ENCODE measurements at places on chromosomes 16 and 17.
A peak's percentile ranks its signal among the peaks of the same experiment; 100 is the strongest.

- no peak for DNase-seq
Observed at GRCh38 chr16:19173059-19173458, 5.0 kb downstream of the SYT17 start.

DNA sequence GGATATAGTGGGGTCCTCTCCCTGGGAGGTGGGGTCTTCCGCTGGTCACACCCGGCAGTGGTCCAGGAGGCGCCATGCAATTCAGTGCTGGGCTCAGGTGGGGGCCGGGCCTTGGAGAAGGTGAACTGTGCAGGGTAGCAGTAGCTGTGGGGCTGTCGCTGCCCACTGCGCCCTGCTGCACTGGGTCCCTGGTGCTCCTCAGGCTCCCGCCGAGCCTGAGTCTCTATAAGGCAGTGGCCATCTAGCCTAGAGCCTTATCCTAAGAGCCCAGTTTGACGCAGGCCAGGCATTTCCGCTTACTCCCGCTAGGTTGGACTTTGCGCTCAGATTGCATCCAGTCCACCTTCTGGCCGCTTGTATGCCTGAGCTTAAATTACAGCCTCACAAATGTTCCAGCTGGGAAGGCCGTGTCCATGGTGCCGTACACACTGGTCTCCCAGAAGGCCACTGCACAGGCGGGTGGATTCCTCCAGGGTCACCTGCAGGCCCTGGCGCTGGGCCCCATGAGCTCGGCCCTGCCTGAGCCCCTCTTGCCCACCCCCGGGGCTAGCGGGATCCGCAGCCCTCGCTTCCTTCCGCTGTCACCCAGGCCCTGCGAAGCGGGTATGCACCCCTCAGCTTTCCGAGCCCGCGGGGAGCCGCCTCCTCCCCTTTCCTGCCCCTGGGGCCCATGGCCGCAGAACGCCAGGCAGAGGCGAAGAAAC, 1762.2 kb downstream of the TP53TG3F start:
- DNase-seq, result no peak

GRCh38 chr16:2962334-2963073, 1.6 kb upstream of the KREMEN2 start:
- no peak for DNase-seq

GRCh38 chr17:7219812-7220592, at the start of the genes ACADVL and DLG4:
Gene ACADVL (plus strand): TSS chr17:7219938. CDS start chr17:7219985, 47 bp downstream.
Gene DLG4 (minus strand): TSS chr17:7219836.
- DNase-seq, result peak; percentile 54

DNA sequence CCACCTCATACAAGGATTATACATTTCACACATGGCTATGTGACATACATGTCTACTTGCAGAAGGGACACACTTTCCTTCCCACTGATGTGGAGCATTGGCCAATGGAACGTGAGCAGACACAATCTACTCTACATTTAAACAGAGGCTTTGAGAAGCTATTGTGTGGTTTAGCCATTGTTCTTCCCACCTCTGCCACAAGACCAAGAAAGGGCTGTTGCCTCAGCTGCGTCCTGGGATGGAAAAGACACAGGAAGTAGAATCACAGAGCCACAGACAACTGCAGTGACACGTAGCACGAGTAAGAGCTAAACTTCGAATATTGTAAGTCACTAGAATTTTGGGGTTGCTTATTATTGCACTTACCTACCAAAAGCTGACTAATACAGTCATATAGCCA, 33.3 kb downstream of the PRKCB start:
- DNase-seq, result no peak

- DNase-seq, result no peak
Observed at GRCh38 chr17:47243737-47244598, 9.7 kb upstream of the ITGB3 start.

DNA sequence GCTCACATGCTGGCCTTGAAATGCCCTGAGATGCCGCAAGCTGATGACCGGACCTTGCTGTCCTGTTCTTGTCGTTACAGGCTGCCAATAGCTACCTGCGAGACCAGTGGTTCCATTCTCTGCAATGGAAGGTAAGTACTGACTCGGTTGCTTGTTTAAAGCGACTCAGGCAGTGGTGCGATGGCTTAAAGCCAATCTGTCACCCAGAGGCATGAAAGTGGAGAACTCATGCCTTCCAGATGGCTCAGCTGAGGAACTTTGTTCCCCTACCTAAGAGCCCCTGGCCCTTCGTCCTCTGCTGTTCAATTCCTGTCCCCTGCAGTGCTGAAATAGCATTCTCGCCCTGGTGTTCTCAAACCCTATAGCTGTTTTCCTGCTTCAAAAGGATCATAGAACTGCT, 158.3 kb upstream of the PLCG2 start:
- DNase-seq, result no peak

DNA sequence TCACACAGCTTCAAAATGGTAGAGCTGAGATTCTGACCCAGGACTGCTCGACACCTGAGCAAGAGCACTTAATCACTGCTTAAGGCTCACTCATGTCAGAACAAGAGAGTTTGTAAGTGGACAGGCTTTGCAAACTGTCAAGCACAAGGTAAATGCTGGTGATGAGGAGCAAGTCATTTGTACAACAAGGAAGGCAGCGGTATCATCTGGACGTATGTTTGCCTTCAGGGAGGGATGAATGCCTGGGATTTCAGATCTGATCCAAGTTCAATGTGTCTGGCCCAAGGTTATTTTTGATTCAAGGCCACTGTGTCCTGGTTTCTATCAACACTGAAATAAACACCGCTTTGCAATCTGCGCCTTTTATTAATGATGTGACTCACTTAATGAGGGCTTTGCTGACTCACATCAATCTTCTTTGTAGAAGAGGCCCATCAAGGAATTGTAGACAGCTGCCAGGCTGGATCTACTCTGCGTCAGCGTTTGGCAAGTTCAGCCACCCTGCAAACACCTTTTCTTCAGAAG, 174.4 kb upstream of the HS3ST3A1 start:
- no peak for DNase-seq

GRCh38 chr16:89708481-89708931, 7.0 kb upstream of the SPATA2L start:
- DNase-seq, result no peak

GRCh38 chr17:50316016-50316587, 29.8 kb upstream of the XYLT2 start:
- no peak for DNase-seq

GRCh38 chr17:14803826-14804225, 461.3 kb downstream of the PMP22 start:
- DNase-seq, result no peak

DNA sequence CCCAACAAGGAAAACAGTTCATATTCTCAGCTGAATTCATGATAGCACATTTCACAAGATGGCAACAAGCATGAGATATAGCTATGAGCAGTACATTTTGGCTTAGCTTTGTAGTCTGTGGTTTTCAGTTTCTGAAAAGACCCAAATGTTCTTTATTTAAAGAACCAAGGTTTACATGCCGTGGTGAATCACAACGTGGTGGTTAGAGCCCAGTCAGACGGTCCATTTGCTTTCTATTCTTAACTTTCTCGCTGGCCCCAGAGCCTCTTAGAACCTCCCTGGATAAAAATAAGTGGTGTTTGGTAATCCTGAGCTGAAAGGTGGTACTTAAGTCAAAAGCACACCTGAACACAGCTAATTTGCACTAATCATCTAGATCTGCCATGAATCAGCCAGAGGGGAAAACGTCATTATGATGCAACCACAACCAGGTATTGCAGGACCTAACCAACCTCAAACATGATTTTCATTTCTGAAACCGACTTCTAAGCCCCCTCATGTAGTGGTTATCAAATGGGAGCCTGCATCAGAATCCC, 18.6 kb upstream of the HAPSTR1 start:
- DNase-seq, result no peak

- no peak for DNase-seq
Observed at GRCh38 chr17:79062691-79063090, 11.9 kb upstream of the ENGASE start.

- DNase-seq, result no peak
Observed at GRCh38 chr17:80124351-80124981, 22.5 kb downstream of the EIF4A3 start.

DNA sequence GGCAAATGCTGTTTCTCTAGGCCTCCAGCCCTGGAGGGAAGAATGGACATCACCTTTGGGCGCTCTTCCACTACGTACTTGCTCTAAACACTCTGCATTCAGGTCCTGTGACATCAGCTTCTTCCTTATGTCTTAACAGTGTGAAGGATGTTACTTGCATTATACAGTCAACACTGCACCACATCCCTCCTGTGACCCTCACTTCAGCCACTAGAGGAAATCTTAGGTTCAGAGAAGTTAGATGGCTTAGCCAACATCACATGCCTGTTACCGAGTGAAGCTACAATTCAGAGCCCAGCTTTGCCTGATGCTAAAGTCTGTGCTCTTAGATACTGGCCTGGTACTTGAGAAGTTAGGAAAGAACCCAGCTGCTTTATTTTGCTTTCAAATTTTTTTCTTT, 18.3 kb downstream of the UBFD1 start:
- no peak for DNase-seq

GRCh38 chr17:63550817-63551639, 751 bp downstream of the DCAF7 start:
- no peak for DNase-seq

- no peak for DNase-seq
Observed at GRCh38 chr17:29927546-29927945, 2.5 kb downstream of the SSH2 start.

DNA sequence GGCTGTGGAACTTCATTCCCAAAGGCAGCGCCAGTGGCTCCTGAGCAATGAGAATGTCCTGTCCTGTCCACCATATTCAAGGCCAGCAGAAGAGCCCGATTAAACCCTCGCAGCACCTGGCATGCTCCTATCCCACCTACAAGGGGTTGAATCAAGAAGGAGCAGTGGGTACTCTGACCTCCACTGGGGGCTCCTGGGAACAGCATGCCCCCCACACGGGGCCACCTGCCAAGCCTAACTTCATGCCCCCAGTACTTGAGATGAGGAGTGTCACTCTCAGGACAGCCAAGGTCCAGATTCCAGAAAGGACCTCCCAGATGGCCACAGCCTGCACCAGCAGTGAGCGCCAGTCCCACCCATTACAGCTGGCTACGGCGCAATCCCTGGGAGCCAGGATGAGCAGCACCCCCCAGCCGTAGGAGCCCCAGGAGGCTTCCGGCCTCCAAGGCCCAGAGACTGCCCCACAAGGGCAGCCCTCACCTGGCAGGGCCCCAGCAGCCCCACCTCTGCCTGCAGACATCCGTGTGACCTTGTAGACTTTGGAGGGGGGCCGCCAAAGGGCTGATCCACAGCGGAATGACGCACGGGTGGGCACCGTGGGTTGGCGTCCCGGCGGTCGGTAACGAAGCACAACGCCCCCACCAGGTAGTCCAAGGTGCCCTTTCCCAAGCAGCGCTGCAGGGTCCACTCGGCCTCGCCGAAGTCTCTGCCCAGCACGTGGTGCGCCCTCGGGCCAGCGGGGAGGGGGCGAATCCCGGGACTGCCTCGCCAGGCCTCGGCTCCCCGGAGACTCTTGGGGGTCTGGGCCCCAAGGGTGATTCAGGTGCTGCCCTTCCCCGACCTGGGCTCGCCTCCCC, 1.0 kb upstream of the MPDU1 start:
- DNase-seq, result no peak
